ENCODE measurements at places on chromosomes 2 and 18. TPM values are rescaled to one million over a fixed set of nuclear protein-coding genes. Genes with fewer than 3 reads are reported as not detected.

- no peaks in the 10 kb centered on the region for H3K36me3 ChIP-seq
- H3K4me3 ChIP-seq, result no peak overlapping the region
- no peaks in the 10 kb centered on the region for H3K4me1 ChIP-seq
- H3K27me3 ChIP-seq, result peaks cover 3% of the 10 kb centered on the region
- no peak overlapping the region for H3K27ac ChIP-seq
Measured at GRCh38 chr2:196610796-196611195, 28.7 kb upstream of the CCDC150 start.

MYO7B gene
- total RNA-seq, result 0.29 TPM

GRCh38 chr2:45874344-45874743 is 222.9 kb downstream of the PRKCE start:
- H3K4me1 ChIP-seq, result peaks cover 5% of the 10 kb centered on the region
- no peak overlapping the region for H3K27ac ChIP-seq
- H3K4me3 ChIP-seq, result no peak overlapping the region
- peaks cover 2% of the 10 kb centered on the region for H3K27me3 ChIP-seq
- no peak for DNase-seq

GRCh38 chr18:6644836-6645627 is 84.5 kb upstream of the ARHGAP28 start:
- peak overlapping the region; percentile 40 for H3K4me3 ChIP-seq
- H3K27ac ChIP-seq, result no peak overlapping the region
- peaks cover 21% of the 10 kb centered on the region for H3K4me1 ChIP-seq
- H3K27me3 ChIP-seq, result peaks cover 9% of the 10 kb centered on the region
- H3K36me3 ChIP-seq, result peaks cover 6% of the 10 kb centered on the region
- no peak for DNase-seq

MROH2A gene
- total RNA-seq, result not detected

GRCh38 chr18:31223371-31223770 is 60.7 kb upstream of the DSC1 start:
- H3K27me3 ChIP-seq, result peaks cover 3% of the 10 kb centered on the region
- no peak for DNase-seq
- no peak overlapping the region for H3K4me3 ChIP-seq
